ENCODE measurements at places on chromosomes 2 and 18. TPM values are rescaled to one million over a fixed set of nuclear protein-coding genes. Genes with fewer than 3 reads are reported as not detected.

Gene PPM1B
- total RNA-seq, result 61.4 TPM

Gene GRB14
- total RNA-seq, result 3.3 TPM

Gene PROKR1
- not detected for total RNA-seq

DNA sequence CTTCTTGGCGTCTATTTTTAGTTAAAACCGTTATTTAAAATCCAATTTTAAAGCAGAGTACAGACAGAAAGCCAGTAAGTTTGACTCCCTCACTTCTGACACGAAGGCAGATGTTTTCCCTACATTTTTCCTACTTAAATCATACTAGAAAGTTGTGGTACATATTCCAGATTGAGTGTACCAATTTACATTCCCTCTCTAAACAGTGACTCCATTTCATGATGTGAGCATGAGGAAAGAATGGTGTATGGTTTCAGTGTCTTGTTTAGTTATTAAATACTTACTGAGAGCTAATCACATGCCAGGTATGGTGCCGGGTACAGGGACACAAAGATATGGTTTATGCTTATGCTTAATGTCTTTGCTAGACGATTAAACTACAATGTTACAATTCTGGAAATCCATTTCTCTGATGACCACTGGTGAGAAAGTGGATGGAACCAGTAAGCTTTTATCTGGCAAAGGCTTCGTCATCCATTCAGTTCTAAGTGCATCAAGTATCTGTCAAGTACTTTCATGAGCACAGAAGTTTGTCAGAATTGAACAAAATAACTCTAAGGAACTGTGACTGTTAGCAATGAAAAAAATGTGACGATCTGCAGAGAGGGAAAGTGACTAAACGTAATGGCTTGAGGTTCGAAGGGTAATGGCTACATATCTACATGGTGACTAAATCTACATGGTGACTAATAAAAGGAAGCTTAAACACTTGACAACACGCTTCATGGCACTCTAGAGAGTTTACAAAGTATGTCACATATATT, 25.7 kb downstream of the MAP4K3 start:
- no peak overlapping the region for H3K27ac ChIP-seq
- no peak for DNase-seq
- no peaks in the 10 kb centered on the region for H3K36me3 ChIP-seq
- no peak overlapping the region for H3K4me3 ChIP-seq
- no peaks in the 10 kb centered on the region for H3K27me3 ChIP-seq

- no peak overlapping the region for H3K27ac ChIP-seq
- H3K27me3 ChIP-seq, result no peaks in the 10 kb centered on the region
- H3K4me3 ChIP-seq, result peak overlapping the region; percentile 49
These were observed 311.3 kb downstream of the CELF4 start for GRCh38 chr18:37254236-37254754.

DNA sequence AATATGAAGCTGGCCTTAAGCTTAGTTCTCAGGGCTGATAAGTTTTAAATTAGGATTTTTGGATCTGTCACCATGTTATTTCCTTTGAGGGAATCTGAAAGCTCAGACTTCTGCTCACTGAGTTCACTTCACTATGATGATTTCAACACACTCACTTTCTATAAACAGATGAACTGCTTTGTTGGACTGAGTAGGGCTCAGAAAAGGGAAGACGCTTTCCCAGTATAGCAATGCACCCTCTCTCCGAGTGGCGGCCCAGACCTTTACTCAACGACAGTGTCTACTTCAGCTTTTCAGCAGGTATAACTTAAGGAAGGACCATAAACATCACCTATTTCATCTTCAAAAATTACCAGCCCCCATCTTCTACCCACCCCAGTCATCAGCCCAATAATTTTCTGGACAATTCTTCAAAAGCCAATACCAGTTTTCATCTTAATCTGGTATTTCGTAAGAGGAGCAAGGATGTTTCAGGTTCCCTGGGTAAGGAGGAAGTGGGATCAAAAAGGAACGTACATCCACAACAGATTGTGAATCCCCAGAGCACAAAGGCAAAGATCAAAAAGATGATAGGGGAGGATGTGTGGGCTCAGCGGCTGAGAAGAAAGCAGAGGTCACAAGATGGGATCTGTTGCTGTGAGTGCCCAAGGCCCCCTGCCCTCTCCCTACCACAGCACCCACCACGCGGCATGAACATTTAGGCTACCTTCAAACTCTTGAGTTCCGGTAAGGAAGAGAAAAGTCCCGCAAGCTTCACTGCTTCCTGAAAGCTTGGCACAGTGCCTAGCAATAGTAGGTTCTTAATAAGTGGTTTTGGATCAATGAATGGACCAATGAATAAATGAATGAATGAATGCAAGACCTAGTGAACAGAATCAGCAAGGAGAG, 41.9 kb downstream of the LPIN2 start:
- H3K36me3 ChIP-seq, result no peaks in the 10 kb centered on the region
- H3K27ac ChIP-seq, result peak overlapping the region; percentile 56
- no peaks in the 10 kb centered on the region for H3K27me3 ChIP-seq

DNA sequence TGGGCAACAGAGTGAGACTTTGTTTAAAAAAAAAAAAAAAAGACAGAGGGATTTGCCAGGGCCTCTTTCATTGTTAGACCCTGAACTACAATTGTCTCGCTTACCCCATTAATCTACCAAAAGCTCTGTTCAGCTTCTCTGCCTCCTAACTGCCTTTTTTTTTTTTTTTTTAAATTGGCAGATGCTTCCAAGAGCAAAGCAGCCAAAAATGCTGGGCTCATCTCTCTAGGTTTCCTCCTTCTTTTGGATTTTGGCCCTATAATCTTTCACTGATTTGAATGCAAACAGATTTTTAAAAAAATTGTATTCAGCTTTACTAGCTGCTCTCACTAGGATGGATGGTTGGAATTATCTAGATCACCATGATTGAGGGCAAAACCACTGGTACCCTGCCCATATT, 33.2 kb upstream of the RAPGEF4 start:
- H3K36me3 ChIP-seq, result no peaks in the 10 kb centered on the region
- DNase-seq, result no peak
- H3K4me1 ChIP-seq, result no peaks in the 10 kb centered on the region
- H3K4me3 ChIP-seq, result no peak overlapping the region

Measured in esophagus muscularis mucosa (tissue), 4 donors.